ENCODE measurements at places on chromosomes 12 and 14. TPM values are rescaled to one million over a fixed set of nuclear protein-coding genes. Genes with fewer than 3 reads are reported as not detected.
A peak's percentile ranks its signal among the peaks of the same experiment; 100 is the strongest.

CLEC14A gene
- total RNA-seq, result not detected

GPRC5D gene
- not detected for total RNA-seq

LHX5 gene
- total RNA-seq, result not detected

SLCO1B3 gene
- not detected for total RNA-seq

KNTC1 gene
- 139 TPM for total RNA-seq

ETFRF1 gene
- total RNA-seq, result 9.7 TPM

DNA sequence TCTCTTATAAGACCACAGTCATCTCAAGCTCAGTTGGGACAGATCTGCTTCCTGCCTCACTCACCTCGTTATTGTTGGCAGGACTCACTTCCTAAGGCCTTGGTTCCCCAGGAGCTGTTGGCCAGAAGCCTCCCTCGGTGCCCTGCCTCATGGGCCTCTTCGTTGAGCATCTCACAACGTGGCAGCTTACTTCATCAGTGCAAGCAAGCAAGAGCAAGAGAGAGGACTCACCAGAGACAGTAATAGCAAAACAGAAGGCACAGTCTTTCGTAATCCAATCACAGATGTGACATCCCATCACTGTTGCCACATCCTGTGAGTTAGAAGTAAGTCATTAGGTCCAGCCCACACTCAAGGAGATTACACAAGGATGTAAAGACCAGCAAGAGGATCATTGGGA lies 5.1 kb upstream of the NUMB start:
- peak; percentile 56 for DNase-seq

DNA sequence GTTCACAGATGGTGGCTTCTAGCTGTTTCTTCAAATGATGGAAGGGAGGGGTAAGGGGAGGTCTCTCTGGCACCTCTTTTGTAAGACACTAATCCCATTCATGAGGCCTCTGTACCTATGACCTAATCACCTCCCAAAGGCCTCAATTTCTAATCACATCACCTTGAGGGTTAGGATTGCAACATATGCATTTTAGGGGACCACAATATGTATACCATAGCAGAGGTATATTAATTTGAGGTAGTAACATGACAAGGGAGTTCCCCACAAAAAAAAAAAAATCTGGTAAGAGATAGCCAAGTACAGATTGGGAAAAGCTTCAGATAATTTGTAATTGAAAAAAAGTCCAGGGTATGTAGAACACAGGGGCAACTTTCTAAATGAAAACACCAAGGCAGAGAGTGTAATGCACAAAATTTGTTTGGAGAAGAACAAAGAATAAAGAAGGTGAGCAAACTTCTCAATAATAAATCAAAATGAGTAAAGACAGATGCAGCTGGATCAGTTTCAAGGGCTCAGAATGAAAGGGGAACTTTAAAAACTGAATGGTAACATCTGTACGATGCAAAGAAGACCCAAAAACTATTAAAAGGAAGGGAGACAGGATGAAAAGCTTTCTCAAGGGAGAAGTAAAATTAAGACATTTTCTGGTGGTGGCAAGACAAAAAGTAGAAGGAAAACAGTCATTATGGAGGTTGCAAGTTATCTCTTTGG lies 125.5 kb upstream of the DCN start:
- no peak for DNase-seq

- no peak for DNase-seq
Measured at GRCh38 chr14:68634332-68634731, 158.5 kb downstream of the ZFP36L1 start.

GRCh38 chr14:104322531-104323366 lies 184.4 kb downstream of the KIF26A start:
- no peak for DNase-seq

DNA sequence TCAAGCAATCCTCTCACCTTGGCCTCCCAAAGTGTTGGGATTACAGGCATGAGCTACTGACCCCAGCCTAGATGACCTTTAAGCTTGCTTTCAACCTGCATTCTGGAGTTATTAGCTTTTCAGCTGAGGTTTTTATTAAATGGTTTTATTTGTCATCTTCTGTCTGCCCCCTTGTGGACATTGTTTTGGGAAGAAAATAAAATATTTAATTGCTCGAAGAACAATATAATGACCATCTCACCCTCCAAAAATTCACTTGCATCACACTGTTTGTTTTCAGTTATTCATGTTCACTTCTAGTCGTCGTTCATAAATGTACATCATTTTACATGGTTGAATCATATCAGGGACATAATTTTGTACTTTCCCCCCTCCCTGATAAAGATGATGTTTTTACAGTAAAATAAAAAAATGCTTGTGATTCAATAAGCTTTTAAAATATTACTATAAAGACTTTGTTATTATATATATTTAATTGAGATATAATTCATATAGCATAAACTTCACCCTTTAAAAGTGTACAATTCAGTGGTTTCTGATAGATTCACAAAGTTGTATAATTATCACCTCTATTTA lies 10.1 kb upstream of the SPATS2 start:
- DNase-seq, result no peak

GRCh38 chr12:130186651-130187268 lies 24.5 kb downstream of the FZD10 start:
- DNase-seq, result no peak

- DNase-seq, result no peak
Measured at GRCh38 chr12:114131824-114132223, 165.7 kb upstream of the RBM19 start.

- no peak for DNase-seq
Measured at GRCh38 chr12:41277100-41277945, 89.2 kb downstream of the PDZRN4 start.

GRCh38 chr12:77734214-77734883 lies 96.3 kb upstream of the NAV3 start:
- no peak for DNase-seq

DNA sequence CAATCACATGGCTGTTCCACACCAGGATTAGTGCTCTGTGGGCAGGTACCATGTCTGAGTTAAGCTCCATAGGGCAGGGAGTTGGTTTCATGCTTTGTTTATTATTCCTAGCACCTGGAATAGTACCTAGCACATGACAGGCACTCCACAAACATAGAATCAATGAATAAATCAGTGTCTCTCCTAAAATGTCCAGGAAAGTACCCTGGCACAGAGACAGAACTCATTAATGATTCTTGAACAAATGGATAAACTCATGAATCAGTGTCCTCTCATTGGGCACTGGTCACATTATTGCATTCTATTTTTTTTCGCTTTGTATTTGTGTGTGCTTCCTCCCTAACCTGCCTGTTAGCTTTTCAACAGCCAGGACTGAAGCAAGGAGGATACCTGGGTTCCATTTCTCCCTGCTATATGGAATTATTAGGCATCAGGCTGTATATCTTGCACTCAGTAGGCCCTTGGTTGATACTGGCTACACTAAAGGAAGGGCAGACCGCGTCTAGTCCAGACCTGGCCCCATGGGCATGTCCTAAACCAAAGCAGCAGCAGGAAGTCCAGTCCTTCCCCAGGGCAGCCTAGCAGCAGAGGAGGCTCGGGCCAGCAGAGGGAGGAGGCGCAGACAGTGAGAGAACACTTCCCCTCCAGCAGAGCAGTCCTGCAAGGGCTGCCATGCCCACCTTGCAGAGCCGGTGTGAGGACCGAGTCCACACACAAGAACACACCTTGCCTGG lies 18.4 kb downstream of the HDAC7 start:
- no peak for DNase-seq

DNA sequence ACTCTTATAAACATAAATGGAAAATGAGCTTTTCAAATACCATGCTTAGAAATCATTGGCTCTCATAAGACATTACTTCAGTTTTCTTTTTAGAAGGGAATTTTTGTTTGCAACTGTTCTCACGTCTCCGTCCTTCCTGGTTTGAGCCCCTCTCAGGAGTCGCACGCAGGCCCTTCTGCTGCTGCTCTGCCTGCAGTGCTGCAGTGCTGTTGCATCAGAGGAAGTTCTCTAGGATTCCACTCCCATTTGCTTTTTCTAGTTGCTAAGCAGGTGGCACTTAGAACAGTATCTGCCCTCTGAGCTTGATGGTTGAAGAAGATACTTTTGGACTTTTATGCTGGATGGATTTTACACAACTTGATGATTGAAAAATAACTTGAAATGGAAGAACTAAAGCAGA lies 70.8 kb downstream of the SCN8A start:
- DNase-seq, result no peak

GRCh38 chr14:71607056-71607455 lies 325.2 kb upstream of the RGS6 start:
- DNase-seq, result no peak

GRCh38 chr14:75748336-75748735 lies 87.3 kb downstream of the TTLL5 start:
- DNase-seq, result no peak
